ENCODE measurements at places on chromosomes 6 and 20.

DNA sequence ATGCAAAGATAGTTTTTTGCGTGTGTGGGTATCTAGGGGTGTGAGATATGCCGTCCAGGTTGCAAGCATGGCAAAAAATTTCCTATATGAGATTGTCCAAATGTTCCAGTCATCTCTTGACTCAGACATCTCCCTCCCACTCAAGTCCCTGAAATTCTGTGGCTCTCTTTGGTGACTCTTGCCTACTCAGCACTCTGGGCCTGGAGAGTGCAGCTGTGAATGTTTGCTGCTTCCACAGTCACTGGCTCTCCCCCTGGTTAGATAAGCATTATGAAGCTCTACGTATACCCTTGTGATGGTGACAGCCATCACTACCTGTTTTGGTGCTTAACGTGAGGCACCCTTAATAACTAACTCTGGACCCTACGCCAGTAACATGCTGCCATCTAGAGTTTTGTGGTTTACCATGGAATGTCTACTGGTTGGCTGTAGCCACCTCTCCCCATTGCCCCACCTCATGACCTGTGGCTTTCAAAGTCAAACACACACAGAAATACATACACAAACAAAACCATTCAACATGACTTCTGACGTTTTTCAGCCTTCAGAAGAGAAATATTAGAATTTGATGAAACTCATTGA lies 621.9 kb upstream of the CITED2 start:
- no peak for DNase-seq

DNA sequence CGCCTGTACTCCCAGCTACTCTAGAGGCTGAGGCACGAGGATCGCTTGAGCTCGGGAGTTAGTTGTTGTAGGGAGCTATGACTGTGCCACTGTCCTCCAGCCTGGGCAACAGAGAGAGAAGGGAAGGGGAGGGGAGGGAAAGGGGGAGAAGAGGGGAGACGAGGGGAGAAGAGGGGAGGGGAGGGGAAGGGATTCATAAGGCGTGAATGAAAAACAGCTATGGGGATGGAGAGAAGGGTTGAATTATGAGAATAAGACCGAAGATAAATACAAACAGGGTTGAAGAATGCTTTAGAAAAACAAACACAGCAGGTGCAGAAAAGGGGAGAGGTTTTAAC lies 106.0 kb downstream of the TRIM27 start:
- no peak for DNase-seq

DNA sequence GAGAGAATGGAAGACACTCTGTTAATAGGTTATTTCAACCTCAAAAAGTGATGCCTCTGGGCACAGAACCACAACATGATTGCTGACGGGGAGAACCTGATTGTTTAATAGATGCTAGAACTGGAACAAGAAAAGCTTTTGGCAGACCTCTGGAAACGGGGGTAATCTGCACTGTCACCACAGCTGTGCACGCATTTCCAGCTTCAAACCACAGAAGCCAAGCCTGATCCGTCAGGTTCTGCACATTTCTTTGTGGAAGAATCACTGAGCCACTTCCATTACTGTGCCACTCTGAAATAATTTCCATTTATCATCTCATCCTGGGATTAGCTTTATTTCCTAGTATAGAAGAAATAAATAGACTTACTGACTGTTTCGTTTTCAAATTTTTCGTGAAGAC lies 309.3 kb downstream of the FARS2 start:
- no peak for DNase-seq

- DNase-seq = no peak
Observed at GRCh38 chr6:119350952-119351372, 1.4 kb upstream of the MAN1A1 start.

GRCh38 chr20:10560686-10561085 lies 113.1 kb downstream of the JAG1 start:
- DNase-seq = no peak

GRCh38 chr6:168149015-168149414 lies 70.0 kb upstream of the FRMD1 start:
- DNase-seq = no peak

- DNase-seq = no peak
Observed at GRCh38 chr6:38436726-38437465, 202.8 kb downstream of the BTBD9 start.

DNA sequence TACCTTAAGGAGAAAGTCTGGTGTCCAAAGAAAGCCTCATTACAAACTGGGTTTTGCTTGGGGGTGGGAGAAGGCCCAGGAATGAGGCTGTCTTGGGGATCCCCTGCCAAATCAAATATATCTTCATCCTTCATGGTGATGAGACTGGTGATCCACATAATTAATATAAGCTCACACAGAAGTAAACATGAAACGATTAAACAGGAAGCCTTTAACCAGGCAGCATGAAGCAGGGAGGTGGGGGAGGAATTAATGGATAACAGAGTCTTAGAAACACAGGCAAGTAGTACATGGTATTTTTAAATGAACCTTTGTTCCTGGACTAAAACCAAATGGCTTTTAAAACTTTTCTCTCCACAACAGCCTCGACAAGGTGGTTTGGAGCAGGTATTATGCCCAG lies 437.5 kb downstream of the TFAP2A start:
- DNase-seq = no peak

DNA sequence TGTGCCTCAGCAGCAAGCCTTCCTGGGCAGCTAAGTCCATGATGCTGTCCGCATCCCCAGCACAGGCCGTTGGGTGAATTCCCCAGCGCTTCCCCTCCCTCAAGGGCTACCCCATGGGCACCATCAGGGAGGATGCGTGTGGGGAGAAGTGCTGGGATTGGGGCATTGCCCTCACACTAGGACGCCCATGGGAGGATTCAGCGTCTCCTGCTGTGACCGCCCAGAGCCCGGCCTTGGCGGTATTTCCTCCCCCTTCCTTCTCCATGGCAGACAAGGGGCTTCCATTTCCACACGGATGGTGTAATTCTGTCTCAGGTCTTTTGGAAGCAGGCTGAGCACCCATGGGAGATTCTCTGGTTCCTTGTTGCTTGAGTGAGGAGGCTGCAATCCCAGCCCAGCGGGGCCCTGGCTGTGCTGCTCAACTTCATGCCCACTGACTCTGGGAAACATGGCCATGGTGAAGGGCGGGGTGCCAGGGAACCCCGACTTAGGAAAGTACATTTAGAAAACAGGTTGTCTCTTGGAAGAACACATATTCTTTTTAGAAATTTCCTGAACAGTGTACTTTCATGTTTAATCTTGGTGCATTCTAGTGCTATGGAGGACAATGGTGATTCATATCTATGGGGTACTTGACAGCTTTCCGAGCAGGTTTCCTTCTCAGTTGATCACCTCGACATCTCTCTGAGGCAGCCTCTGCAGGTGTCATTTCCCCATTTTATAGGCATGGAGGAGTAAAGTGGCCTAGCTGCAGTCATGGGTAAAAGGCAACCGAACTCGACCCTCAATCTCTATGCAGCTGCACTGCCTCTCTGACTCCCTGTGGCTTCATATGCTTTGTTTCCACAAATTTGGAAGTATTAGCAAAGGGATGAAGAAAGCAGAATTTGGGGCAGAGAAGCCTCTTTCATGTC lies 178.2 kb upstream of the CST7 start:
- no peak for DNase-seq

DNA sequence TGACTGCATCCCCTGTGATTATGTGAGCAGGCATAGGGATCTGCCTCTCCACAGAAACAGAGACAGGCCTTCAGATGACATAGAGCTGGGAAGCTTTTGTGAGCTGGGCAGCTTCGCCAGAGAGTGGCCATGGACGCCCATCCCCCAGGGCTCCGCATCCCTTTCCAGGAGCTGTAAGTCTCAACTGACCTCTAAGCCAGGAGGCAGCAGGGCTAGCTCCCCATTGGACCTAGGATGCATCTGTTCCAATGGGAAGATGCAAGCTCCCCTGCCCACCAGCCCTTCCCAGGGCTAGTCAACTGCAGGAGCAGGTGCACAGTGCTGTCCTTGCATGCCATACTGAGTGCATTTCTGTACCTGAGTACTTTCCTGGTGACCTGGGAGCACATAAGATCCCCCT lies 663.6 kb downstream of the RNF144B start:
- DNase-seq = no peak

- DNase-seq = no peak
Observed at GRCh38 chr6:7727946-7728854, 2.3 kb downstream of the BMP6 start.

DNA sequence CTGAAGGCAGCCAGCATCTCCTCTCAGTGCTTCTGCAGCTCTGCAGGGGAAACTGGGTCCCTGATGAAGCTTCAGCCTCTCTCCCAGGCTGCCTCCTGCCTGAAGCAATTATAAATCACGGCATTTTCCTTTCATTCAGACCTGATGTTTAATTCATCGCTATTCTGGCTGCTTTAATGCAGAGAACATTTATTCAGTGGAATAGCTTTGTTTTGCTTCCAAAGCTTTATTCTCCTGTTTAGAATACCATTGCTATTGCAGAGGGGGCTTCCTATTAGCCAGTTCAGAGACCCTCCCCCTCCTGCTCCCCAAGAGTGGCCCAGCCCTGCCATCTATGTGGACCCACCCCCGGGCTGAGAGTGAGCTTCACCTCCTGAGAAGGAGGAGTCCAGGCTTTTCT lies 255.6 kb downstream of the LRFN2 start:
- no peak for DNase-seq

GRCh38 chr6:79946272-79947190 lies 822 bp downstream of the ELOVL4 start:
- no peak for DNase-seq

- no peak for DNase-seq
Observed at GRCh38 chr6:139149383-139149782, 14.5 kb downstream of the HECA start.

- no peak for DNase-seq
Observed at GRCh38 chr6:42745083-42745639, 742 bp downstream of the TBCC start.

- DNase-seq = no peak
Observed at GRCh38 chr20:49907405-49908257, 7.7 kb downstream of the SPATA2 start.

- DNase-seq = no peak
Observed at GRCh38 chr20:31572042-31572700, 32.9 kb upstream of the ID1 start.

- no peak for DNase-seq
Observed at GRCh38 chr20:1616858-1617434, 2.9 kb downstream of the SIRPB1 start.

- no peak for DNase-seq
Observed at GRCh38 chr6:20204512-20204894, 7.8 kb downstream of the MBOAT1 start.

DNA sequence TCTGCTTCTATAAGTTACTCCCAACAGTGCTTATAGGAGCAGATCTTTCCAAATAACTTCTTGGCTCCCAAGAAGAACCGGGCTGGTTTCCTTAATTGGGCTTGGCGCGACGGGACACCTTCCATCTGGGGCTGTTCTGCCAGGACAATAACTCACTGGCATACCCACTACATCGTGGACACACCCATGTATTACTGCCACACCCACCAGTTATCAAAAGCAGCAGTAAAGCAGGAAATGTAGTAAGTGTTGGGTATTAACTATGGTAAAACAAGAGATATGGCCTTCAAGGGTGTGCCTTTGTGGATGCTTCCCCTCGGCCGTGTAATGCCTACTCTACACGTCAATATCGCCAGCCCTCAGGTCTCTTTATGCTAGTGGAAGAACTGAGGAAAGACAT lies 24.7 kb downstream of the CNKSR3 start:
- DNase-seq = no peak

- no peak for DNase-seq
Observed at GRCh38 chr6:143197377-143197776, 136.7 kb downstream of the AIG1 start.

GRCh38 chr6:43173591-43174262 lies 2.7 kb downstream of the SRF start:
- no peak for DNase-seq

GRCh38 chr6:24439858-24440539 lies 37.3 kb downstream of the MRS2 start:
- no peak for DNase-seq

DNA sequence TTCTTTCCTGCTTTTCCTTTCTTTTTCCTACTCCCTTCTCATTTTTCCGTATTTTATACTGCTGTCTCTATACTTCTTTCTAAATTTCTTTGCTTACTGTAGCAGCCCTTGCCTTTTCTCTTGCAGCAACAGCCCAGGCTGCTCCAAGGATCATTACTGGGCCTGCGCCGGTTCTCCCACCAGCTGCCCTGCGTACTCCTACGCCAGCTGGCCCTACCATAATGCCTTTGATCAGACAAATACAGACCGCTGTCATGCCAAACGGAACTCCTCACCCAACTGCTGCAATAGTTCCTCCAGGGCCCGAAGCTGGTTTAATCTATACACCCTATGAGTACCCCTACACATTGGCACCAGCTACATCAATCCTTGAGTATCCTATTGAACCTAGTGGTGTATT lies 148.8 kb downstream of the QKI start:
- no peak for DNase-seq

- no peak for DNase-seq
Observed at GRCh38 chr6:57254055-57254717, 32.1 kb upstream of the RAB23 start.

DNA sequence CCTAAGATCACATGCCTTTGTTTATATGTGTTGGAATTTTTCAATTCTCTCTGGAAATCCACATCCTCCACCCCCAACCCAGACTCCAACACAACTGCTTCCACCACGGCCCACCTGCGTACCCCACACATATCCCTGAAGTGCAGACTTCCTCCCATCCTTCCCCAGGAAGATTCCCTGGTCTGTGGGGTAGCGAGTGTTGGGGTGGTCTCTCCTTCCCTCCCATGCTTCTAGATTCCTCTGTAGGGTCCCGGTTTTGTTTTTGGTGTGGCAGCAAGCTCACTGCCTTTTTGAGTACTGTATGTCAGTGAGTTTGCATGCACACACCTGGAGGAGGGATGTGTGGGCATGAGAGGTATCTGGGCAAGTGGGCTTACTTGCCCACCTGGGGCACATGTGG lies 127.6 kb downstream of the MRPL14 start:
- no peak for DNase-seq

DNA sequence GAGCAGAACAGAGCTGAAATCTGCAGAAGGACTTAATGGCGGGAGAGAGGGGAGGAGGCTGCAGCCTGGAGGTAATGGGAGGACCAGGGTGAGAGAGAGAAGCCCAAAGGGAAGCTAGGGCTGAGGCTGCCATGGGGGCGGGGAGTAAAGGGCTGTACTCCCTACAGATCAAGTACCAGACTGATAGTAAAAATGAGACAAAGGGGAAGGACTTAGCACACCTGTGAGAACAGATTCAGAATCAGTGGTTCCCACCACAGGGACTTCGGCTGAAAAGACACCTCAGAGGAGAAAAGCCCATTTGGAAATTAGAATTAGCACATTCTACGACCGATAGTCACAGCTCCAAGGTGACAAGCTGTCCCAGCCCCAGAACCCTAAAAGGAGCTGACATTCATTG lies 6.4 kb upstream of the TBXT start:
- DNase-seq = no peak
